ENCODE measurements at places on chromosomes 7 and 10.
A peak's percentile ranks its signal among the peaks of the same experiment; 100 is the strongest.

DNA sequence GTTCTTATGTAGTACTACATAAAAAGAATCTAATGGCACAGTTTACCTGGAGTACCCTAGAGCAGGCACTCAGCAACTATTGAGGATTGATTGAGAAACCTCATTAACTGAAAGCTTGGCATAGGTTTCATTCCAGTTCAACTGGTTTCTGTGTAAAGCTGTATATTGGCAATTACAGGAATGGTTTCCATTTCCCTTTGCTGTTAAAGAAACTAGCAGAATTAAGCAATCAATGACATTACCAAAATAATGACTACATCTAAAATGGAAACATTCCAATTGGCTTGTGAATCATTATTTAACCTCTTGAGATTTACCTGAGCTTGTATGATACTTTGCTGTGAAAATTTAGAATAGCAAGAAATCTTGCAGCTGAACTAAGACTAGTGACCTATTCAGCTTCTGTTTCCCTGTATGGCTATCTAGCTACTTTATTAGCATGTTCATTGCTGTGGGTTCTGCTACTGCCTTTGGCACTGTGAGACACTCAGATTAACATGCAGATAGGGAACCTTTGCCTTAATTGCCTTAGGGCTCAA, 33.5 kb upstream of the CADPS2 start:
- no peak for DNase-seq

GRCh38 chr10:34522546-34522945, 292.6 kb downstream of the PARD3 start:
- peak; percentile 41 for DNase-seq

DNA sequence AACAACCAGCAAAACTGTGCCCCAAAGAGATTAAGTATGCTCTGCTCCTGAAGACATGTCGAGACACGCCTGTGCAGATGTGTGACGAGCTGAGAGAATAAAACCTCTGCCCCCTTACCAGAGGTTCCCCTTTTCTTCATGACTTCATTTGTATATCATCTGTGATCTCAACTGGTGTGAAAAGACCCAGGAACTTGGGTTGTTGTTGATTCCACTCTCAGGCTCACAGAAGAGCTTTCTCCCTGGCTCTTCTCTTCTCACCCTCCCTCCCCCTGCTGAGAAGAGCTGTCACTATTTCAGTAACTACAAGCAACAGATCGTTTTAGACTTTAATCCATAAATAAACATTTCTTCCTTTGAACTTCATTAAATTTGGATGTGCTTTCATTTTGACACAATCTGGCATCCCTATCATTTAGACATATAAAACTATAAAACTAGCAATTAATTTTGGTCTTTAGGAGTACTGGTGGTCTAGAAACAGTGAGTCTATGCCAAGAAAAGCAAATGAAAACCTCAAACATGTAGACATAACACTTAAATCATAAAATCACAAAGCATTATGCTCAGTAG, 179.3 kb upstream of the FZD8 start:
- DNase-seq: no peak

DNA sequence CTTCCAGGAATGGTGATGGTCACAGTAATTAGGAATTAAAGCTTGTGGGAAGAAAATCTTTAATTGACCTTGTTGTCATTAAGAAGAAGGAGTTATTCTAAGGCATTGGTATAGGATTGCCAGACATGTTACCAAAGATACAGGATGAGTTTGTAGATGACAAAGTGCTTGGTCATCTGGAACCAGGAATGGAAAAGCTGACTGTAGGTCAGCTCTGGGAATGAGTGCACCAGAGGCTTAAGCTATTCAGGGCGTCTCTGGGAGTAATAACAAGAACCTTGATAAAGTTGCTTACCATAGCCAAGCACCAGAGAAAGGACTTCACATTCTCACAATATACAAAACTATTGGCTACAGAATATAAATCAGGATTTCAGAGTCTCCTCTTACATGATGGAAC, 89.0 kb downstream of the PHTF2 start:
- peak; percentile 39 for DNase-seq

GRCh38 chr10:132943791-132944404, 1.5 kb upstream of the CFAP46 start:
- DNase-seq: no peak

DNA sequence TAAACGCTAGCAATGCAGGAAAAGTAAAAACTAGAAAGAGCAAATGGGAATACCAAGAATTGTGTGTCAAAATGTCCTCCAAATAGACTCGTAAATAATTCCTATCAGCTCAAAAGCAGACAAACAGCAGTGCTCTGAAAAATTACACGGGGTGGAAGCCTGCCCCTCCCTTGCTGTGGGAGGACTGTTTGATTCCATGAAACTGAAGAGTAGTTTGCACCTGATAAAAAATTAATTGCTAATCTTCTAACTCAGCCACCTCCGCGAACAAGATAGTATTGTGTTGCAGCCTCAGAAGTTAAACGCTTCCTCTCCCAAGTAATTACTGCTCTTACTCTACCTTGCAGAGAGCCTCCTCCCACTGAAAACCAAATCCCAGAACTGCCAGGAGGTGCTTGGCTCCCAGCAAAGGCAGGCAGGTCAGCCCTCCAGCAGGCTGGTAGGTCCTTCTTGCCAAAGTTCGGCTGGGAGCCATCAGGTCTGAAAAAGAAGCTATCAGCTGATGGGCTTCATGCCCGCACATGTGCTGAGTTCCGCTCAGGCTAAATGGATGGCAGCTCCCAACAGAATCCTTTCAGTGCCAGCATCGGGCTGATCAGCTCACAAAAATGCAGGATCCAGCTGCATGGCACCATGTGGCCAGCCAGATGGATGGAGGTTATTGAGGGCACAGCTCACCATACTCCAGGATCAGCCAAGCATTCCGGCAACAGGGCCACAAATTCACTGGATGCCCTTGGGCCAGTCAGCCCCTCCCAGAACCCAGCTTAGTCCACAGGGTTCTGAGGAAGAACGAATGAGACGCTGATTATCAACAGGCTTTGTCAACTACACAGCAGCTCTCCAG, 37.1 kb downstream of the MAD1L1 start:
- DNase-seq: no peak

DNA sequence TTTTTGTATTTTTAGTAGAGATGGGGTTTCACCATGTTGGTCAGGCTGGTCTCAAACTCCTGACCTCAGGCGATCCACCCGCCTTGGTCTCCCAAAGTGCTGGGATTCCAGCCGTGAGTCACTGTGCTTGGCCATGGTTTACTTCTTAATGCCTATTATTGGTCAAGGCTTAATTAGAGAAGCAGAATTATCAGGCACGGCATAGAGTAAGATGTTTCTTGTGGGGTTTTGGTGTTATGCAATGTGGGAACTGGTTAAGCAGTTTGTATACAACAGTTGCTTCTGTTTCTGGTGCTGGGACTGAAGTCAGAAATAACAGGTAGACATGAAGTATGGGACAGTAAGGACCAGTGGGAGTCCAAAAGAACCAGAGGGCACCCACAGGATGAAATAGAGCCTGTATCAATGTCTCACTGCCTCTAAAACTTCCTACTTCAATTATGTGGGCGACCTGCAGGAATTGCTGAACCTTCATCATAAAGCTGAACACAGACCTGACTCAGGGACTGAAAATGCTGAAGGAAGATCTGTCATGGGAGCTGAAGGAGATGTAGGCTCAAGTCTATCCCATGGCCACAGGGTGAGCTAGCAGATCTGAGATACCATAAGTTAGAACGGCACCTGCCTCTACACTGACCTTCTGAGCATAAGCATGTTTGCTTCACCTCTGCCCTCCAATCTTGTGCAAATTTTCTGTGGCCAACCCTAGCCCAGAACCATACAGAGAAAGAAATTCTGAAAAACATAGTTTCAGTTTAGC, 38.3 kb upstream of the VCL start:
- DNase-seq: no peak

DNA sequence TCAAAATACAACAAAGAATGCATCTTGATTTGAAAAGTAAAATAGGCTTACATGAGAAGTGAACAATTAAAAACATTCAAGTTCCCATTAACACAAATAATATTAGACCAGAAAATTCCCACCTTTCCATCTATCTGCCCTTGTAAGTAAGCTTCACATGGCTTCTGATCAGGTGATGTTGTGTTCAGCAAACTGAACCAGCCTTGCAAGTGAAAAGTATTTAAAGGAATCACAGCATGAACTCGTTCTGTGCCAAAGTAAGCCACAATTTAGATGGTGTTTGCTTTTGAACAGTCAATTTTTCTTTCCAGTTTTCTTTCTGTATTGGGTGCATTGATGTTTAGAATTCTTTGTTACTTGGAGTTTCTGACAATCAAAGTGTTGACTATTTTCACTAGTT, 347.9 kb downstream of the TNS3 start:
- DNase-seq: no peak

DNA sequence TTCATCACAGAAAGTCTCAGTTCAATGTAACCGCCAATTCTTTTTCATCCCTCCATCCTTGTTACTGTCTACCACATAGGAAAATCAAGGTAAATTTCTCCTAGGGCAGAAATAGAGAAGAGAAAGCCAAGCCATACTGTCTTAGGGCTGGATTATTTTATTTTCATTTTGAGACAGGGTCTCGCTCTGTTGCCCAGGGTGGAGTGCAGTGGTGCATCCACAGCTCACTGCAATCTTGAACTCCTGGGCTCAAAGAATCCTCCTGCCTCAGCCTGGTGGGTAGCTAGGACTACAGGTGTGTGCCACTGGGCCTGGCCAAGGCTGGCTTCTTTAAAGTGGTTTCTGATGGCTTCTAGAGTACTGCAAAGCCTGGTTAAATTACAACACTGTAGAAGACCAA, 181.7 kb downstream of the SRPK2 start:
- DNase-seq: no peak

- no peak for DNase-seq
These were observed 99.1 kb downstream of the GRID1 start for GRCh38 chr10:86267286-86268195.

GRCh38 chr10:68139448-68140272, 30.4 kb downstream of the MYPN start:
- DNase-seq: no peak

DNA sequence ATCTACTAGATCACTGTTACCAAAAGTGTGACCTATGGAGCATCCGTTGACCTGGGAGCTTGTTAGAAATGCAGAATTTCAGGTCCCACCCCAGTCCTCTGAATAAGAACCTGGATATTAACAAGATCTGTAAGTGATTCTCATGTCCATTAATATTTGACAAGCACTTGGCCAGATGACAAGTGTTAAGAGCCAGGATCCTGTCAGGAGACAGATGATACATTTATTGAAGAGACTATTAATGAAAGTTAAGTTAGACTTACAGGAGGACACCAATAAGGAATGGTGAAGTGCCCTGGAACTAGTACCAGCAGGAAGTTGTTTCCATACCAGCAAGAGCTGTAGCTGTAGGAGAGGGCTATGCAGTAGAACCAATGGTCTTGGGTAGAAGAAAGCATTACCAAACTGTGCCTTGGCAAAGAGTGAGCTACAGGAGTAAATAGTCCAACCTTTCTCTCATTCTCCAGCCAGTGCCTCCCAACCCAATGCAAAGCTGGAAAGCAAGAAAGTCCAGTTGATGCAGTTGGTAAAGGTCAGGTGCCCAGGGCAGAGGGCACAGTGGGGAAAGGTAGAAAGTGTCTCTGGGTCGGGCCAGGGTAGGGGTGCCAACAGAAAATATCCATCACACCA, 35.3 kb upstream of the ADD3 start:
- DNase-seq: peak; percentile 31

DNA sequence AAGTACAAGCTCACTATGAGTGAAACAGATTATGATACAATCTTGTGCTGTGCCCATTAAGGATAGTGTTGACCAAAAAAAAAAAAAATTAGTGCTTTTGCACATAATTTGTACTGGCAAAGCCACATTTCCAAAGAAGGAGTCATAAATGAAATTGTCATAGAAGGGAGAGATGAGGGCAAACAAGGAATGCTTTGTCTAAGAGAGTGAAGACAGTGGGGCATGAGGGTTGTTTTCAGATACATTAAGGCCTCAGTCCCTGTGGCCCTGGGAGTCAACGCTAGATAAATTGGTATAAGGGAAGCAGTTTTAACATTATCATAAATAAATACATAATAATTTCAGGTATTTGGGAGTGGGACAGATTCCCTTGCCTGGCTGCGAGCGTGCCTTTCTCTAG, 267.5 kb upstream of the PRKCQ start:
- DNase-seq: no peak

- peak; percentile 63 for DNase-seq
These were observed at the start of gene BEND7 for GRCh38 chr10:13528875-13529713. Gene BEND7 (minus strand): TSS chr10:13529014. CDS start chr10:13528533, 481 bp downstream.

DNA sequence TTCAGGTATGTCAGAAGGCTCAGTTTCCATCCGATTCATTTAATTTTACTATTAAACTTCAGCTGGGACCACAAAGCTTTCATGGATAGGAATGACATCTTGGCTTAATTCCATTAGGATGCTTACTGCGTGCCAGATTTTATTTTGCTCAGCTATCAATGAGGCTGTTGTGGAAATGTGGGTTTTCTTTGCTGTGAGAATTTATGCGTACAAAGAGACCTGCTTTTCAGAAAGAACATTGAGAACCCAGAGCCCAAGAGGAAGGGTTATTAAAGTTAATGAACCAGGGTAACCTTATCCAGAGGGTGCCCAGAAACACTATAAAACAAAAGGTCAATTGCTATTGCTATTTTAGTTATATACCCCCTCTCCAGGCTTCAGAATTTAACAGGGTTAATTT, 98.3 kb downstream of the MKLN1 start:
- DNase-seq: no peak

DNA sequence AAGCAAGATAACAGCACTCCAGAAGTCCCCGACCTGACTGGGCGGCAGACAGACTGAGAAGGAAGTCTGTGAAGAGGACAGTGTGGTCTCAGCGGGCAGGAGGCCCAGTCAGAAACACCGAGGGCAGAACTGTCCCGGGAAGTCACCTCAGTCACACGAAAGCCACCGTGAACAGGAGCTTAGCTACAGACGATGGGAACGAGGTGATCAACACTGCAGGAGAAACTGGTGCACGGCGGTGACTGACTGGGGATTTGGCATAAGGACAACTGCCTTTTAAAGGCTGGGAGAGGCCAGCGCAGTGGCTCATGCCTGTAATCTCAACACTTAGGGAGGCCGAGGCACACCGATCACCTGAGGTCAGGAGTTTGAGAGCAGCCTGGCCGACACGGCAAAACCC, 217.8 kb downstream of the PTPRN2 start:
- DNase-seq: no peak

GRCh38 chr7:36605261-36606051, 118.8 kb downstream of the AOAH start:
- DNase-seq: no peak

GRCh38 chr10:103966671-103967447, at the start of gene SLK:
Gene SLK (plus strand): TSS chr10:103967140. CDS start chr10:103967746, 606 bp downstream.
- peak; percentile 87 for DNase-seq

DNA sequence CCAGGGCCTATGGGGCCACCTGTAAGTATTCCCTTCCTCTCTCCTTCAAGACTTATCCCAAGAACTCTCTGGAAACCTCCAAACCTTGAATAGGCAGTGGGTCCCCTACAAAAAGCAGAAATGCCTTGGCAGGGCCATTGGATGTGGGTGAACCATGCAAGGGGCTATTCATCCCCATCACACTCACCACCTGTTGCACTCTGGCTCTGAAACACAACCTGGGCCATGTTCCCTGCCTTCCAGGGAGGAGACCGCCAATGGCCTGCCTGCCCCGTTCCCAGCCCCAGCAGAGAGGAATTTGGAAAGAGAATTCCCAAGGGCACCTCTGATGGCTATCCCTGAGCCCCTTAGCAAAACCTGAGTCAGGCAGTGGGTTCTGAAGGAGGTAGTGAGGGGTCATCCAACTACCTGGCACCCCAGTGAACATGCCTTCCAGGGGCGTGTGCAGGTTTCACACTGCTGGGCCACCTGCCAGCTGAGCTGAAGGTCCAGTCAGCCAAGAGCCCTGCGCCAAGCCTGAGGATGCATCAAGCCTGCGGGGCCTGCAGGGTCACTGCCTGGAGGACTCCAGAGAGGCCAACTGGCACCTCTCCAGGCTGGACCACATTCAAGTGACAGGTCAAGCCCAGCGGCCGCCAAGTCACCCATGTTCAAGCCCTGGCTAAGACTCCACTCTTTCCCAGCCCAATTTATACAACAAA, 101.3 kb downstream of the COL13A1 start:
- no peak for DNase-seq

All from ACHN (cell line).